Stimulated activated effector memory CD8-positive, alpha-beta T cell treated with anti-CD3 and anti-CD28 coated beads, Interleukin-12 subunit alpha, Interleukin-12 subunit beta, amount 100 ng/mL, for 72 hours (primary cell): ENCODE measurements at places on chromosomes 11 and 22.

GRCh38 chr22:37545703-37546436 lies 14.4 kb upstream of the CDC42EP1 start:
- DNase-seq = no peak

- DNase-seq = no peak
Measured at GRCh38 chr11:116525961-116526495, 246.8 kb downstream of the BUD13 start.

- no peak for DNase-seq
Measured at GRCh38 chr11:67276781-67277230, 10.5 kb downstream of the GRK2 start.

GRCh38 chr11:17778352-17778751 lies 43.8 kb downstream of the KCNC1 start:
- no peak for DNase-seq

DNA sequence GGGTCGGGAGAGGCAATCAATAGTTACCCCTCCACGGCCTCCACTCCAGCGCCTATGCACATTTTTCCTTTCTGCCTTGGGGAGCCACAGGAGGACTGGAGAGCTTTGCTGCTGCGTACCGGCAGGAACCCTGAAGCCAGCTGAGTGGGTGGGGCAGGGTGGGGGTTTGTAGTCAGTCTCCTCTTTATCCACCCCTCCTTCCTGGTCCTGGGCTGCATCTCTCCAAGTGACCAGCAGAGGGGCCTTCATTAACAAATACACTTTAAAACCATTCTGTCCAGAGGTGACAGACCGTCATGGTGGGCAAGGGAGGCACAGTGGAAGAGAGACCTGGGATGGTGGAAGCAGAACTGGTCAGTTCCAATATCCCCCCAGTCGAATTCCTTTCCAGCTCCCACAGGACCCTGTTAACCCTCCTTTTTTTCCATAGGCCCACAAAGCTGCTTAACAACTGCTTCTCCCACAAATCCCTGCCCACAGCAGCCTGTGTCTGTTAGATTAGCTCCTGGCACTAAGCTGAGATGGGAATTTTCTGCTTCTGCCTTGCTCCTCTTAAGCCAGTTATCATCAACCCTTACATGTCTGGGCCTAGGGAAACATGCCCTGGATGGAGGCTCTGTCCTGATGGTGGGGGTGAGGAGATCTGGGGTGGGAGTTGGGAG lies 3.9 kb upstream of the ABCG4 start:
- DNase-seq = no peak

GRCh38 chr22:49783036-49783746 lies 44.5 kb downstream of the BRD1 start:
- DNase-seq = no peak

GRCh38 chr22:27173530-27173929 lies 516.1 kb downstream of the MIAT start:
- DNase-seq = no peak

GRCh38 chr22:35914665-35915476 lies 113.8 kb downstream of the RBFOX2 start:
- no peak for DNase-seq

DNA sequence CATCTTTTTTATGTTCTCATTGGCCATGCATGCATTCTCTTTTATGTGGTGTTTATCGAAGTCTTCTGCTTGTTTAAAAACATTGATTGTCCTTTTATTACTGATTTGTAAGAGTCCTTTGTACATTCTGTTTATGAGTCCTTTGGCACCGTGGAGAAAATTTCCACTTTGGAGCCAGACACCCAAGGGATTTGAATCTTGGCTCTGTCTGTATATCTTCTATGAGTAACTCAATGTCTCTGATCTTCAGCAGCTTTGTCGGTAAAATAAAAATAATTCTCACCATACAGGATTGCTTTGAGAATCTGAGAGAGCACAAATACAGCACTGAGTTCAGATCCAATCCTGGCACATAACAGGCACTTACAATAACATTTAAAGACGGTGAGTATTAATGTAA lies 12.8 kb upstream of the SORL1 start:
- DNase-seq = no peak

DNA sequence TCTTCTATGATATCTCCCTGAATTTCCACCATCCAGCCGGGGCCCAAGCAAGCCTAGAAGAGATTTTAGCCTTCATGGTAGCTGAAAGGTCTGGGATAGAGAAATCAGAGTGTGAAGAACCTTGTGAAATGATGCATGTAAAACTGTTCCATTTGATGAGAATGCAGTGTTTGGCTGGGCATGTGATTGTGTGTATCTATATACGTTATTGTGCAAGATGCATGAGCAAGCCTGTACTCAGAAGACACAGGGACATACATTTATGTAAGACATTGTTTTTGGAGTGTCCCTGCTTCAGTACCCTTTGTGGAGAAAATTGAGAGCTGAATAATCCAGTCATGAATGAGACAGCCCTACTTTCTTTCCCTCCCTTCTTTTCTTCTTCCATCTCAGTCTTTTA lies 15.2 kb upstream of the OR52K2 start:
- DNase-seq = no peak

DNA sequence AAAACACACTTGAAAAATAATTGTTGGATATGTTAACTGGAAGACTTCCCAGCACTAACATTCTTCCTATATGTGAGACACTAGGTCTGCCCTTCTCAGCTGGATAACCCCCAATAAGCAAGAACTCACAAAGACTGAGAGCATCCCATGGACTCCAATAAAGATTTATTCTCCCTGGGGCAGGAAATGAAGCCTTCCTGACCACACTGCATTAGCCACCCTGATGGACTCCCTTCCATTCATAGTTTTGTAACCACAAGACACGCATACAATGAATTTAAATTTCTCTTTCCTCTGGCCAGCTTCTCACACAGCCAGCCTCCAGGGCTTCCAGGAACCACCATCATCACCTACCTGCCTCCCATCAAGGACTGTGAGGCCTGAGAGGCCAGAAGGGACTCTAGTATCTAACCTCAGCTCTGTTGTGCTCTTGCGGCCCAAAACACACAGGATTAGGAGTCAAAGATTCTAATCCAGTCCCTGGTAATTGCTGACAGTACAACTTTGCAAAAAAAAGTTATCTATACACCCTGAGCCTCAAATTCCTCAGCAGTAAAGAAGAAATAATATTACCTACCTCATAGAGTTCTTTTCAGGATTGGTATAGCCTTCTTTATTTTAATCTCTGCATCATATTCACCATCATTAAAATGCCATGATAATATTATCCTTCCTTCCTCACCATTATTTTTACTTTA lies 45.6 kb upstream of the GDPD4 start:
- DNase-seq = no peak

- no peak for DNase-seq
Measured at GRCh38 chr11:95084509-95084908, 5.1 kb upstream of the ENDOD1 start.

DNA sequence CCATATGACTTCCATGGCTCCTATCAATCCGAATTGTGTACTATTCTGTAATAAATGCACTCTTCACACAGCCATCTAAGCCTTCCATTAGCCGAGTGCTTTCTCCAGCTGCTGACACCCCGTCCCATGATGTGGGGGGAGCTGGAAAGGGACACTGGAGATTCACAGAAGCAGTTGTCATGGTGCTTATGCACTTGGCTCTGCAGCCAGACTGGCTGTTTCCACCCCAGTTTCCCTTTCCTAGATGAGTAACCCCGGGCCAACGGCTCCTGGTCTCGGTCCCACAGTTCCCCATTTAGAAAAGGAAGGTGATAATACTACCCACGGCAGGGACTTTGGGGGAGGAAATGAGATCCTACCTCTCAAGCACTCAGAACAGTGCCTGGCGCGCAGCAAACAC lies 244.9 kb upstream of the SYN3 start:
- no peak for DNase-seq

- no peak for DNase-seq
Measured at GRCh38 chr11:122797651-122798050, 40.6 kb upstream of the CRTAM start.

DNA sequence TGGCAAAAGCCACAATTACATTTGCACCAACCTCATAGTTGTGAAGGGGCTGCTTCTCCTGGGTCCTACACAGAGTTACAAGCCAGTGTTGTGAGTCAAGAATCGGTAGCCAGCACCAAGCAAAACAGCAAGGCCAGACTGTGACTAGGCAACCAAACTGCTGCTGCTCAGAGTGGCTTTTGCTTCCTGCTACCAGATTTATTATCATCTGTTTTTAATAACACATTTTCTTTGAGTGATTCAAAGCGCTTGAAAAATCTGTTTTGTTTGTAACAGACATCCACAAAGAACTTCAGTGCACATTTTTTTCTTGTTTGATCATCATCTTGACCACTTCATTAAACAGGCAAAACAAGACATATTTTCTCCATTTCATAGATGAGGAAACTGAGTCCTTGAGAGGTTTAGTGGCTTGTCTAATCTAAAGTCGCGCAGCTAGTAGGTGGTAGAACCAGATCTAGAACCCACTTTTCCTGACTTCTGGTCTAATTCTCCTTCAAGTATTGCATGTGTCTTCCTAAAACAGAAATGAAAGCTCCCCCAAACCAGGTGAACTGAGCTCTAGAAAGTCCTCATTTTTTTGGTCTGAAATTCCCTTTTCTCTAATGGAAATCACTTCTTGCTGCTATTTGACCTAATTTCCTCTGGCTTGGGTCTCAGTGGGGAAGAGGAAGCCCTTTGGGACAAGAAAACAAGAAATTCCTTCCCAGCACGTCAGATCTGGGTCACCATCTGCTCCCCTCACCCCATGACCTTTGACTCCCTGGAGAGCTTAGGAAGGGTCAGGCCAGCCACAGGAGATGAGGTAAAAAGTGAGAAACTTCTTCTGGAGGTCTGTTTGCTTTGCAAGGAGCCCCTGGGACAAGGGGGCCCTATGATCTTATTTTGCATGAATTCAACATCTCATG lies 39.9 kb downstream of the CWC15 start:
- DNase-seq = no peak

GRCh38 chr11:94196363-94196762 lies 67.7 kb downstream of the PANX1 start:
- no peak for DNase-seq

DNA sequence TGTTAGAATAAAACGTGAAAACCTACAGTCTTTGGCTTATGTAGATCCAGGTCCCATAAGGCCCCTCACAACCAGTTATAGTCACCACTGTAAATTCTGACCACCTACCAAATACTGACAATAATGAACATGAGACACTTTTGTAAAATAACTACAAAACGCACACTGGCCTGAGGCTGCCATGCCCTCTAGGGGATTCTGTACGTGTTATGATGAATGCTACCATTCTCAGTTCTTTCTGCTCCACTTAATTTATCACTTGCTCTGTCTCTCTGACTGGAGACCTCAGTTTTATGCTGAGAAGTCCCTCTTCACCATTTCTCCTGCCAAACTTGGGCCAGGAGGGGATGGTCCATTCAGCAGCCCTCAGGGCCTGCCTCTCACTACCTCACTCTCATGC lies 18.7 kb upstream of the TMPRSS5 start:
- no peak for DNase-seq

DNA sequence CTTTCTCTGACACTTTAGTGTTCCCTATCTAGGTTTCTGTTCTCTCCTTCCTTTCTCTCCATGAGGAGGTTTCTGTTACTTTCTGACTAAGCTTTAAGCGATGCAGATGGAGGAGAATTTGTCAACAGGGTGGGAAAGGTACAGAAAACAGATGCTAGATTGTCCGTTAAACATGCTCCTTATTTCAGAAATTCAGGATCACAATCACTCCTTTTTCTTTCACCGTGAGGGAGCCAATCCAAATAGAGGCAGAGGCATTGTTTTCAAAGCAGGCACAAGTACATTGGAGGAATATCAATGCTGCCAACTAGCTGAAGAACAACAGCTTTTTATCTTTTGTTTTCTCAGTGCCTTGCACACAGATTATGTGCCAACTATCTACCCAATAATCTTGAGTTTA lies 215.7 kb upstream of the FOLH1 start:
- DNase-seq = no peak

GRCh38 chr11:35178873-35179272 lies 39.9 kb downstream of the CD44 start:
- no peak for DNase-seq

- no peak for DNase-seq
Measured at GRCh38 chr11:17460406-17460805, 16.2 kb downstream of the ABCC8 start.
